Mucosa of gallbladder (tissue), 1 donor: ENCODE measurements at places on chromosomes 5 and 9. TPM values are rescaled to one million over a fixed set of nuclear protein-coding genes. Genes with fewer than 3 reads are reported as not detected.

TLX3 gene
- not detected for total RNA-seq

LSM11 gene
- total RNA-seq = 7.5 TPM

WDR38 gene
- not detected for total RNA-seq

LHFPL2 gene
- 22.5 TPM for total RNA-seq

ARHGEF28 gene
- total RNA-seq = 29.9 TPM

MLANA gene
- total RNA-seq = not detected

C5orf47 gene
- total RNA-seq = not detected

- no peak for DNase-seq
Measured at GRCh38 chr5:146548781-146549449, 32.9 kb upstream of the GPR151 start.

GRCh38 chr5:138611678-138612218 lies 36.5 kb upstream of the HSPA9 start:
- no peak for DNase-seq

GRCh38 chr5:73945505-73945904 lies 319.5 kb downstream of the ARHGEF28 start:
- DNase-seq = no peak

- no peak for DNase-seq
Measured at GRCh38 chr5:167250996-167251395, 1040.4 kb upstream of the WWC1 start.

DNA sequence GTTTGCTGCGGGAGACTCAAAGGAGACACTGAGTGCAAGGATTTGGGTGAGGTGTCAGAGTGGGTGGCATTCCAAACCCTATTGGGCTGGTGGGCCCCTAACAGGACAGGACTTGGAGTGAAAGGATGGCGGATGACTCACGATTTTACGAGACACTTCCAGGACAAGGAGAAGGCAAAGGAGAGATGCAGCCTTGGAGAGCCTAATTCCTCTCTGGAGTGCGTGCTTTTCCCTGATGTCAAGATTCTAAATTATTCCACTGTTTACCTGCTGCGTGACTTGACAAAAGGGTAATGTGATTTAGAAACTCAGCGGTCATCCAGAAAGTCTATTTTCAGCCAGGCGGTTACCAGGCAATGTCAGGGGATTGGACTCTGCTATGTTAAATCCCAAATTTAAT lies 41.6 kb upstream of the CD180 start:
- no peak for DNase-seq

GRCh38 chr9:87712801-87713277 lies 13.1 kb upstream of the CTSL start:
- no peak for DNase-seq

DNA sequence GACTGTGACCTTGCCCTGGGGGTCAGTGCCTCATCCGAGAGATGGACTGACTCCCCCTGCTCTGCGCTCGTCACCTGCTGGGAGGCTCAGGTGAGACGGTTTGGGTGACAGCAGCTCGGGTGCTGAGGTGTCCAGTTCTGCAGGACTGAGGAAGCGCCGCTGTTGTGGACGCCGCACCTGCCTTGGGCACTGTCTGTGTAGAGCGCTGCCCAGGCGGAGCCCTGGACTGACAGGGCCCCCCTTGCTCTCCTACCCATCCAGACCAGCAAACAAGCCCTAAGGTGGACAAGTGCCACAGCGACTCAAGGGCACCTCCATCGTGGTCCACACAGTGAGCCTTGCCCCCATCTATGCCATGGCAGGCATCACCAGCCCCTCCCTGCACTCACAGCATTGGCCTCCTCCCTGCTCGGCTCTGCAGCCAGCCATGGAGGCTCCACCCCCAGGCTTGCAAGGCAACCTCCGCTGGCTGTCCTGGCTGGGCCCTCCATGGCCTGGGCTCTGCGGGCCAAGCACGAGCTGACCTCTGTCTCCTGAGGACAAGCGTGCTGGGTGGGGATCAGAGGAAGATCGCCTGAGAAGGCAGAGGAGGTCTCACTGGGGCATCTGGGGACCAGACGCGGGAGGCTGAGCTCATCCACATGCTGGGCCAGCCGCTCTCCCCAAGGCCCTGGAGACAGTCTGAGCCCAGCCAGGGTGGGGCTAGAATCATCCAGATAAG lies 87.1 kb upstream of the COL5A1 start:
- DNase-seq = no peak

DNA sequence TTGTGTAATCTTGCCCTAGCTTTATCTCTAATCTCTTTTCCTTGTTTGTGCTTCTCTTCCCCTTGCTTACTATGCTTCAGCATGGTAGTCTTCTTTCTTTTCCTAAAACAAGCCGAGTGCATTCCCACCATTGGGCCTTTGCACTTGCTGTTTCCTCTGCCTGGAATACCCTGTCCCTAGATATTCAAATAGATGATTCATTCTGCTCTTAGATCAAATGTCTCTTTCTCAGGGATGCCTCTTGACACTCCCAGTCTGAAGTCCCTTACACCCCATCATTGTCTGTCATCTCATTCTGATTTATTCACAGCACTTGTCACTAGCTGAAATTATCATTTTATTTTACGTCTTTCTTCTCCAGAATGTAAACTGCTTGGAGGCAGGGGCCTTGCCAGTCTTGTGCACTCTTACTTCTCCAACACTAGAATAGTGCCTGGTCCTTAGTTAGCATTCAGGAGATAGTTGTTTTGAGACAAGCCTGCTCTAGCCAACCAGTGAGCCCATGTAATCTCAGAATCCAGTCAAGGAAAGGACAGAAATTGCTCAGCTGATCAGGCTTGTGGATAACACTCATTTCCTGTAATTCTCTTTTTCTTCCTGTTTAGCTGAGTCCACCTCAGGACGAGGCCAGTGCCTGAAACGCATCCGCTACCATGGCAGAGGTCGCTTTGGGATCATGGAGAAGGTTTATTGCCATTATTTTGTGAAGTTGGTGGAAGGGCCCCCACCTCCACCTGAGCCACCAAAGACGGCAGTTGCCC lies 25.4 kb downstream of the MRPL22 start:
- DNase-seq = no peak

GRCh38 chr9:3775968-3776367 lies 250.2 kb upstream of the RFX3 start:
- DNase-seq = no peak

- no peak for DNase-seq
Measured at GRCh38 chr9:136992819-136993369, 672 bp downstream of the PAXX start.

- DNase-seq = peak; percentile 88
Measured at GRCh38 chr5:172420235-172420939, 33.9 kb downstream of the SH3PXD2B start.

GRCh38 chr5:138648841-138649240 lies 73.6 kb upstream of the HSPA9 start:
- DNase-seq = no peak

- DNase-seq = no peak
Measured at GRCh38 chr5:40198736-40199135, 481.0 kb upstream of the PTGER4 start.

- DNase-seq = no peak
Measured at GRCh38 chr9:101966691-101967090, 228.2 kb upstream of the GRIN3A start.

DNA sequence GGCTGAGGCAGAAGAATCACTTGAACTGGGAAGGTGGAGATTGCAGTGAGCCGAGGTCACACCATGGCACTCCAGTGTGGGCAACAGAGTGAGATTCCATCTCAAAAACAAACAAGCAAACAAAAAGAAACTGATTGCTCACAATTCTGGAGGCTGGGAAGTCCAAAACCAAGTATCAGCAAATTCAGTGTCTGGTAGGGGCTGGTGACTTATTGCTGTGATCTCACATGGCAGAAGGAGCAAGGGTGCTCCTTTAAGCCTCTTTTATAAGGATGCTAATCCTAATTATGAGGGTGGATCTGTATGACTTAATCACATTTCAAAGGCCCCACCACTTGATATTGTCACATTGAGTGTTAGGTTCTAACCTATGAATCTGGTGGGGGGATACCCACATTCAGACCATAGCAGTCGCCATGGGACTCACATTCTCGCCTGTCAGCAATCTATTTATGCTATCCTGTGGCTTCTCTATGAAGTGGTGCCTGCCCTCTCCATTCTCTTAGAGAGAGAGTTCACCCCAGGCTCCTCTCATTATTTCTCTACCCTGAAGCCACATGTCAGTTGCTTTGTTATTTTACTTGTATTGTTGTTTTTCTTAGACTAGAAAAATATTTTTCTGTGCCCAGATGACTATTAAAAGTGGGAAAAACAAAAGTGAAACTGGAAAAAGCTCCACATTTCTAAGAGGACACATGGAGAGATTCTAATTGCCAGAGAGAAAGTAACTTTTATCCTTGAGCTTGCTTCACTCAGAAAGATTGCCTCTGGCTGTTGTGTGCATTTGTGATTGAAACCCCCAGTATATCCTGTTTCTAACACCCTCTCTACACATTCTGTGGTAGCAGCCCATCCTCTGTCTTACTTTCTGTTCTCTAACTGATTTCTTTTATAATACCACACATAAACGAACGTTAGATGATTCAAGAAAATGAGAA lies 18.8 kb upstream of the PRLR start:
- no peak for DNase-seq

GRCh38 chr9:133640580-133641395 lies 4.6 kb downstream of the DBH start:
- no peak for DNase-seq
